ENCODE measurements at places on chromosomes 2 and 18.

- no peak for DNase-seq
Measured at GRCh38 chr2:118056165-118056534, 32.1 kb upstream of the INSIG2 start.

DNA sequence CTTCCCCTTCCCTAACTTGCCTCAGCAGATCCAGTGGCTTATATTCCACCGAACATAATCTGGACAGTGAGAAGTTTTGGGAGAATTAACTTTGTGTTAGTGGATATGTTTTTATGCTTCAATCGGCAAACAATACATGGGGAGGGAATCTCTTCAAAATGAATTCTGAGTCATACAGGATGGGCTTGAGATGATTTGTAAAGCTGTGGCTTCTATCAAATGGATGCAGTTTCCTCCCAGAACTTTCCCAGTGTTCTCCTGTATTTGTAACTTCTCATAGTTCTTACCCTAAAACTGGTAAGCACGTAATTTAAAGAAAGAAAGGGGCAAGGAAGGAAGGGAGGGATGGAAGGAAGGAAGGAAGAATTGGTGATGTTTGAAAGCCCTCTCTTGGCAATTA, 36.8 kb downstream of the PDCL3 start:
- no peak for DNase-seq

DNA sequence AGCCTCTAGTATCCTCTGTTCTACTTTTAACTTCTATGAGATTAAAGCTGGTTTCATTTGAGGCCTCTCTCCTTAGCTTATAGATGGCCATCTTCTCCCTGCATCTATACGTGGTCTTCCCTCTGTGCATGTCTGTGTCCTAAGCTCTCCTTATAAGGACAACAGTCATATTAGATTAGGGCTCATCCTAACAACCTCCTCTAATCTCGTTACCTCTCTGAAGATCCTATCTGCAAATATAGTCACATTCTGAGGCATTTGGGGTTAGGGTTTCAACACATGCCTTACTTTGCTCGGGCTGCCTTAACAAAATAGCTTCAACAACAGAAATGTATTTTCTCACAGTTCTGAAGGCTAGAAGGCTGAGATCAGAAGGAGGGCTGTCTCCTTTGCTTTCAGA, 11.6 kb upstream of the APOB start:
- DNase-seq: no peak

DNA sequence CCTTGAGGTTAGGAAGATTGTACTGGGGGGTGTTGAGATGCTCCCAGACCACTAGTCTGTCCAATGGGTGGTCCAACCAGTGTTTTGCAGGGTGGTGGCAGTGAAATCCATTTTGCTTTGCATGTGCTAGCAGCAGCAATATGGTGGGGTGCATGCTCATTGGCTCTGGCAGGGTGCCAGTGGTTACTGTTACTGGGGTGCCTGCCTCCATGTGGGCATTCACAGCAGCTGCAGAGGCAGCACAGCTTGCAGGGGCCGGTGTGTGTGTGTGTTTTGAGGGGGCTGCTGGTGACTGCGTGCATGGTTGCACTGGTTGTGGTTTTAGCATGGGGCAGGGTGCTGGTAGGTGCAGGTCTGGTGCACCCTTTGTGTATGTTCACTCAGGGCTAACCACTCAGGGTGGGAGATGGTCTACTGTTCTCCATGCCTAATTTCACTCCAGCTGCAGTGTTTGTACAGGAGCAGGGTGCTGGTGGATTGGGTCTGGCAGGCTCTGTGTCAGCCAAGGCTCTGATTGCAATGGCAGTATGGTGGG, 265.4 kb downstream of the NUP35 start:
- no peak for DNase-seq

- DNase-seq: no peak
Measured at GRCh38 chr18:28032177-28032576, 144.8 kb downstream of the CDH2 start.

DNA sequence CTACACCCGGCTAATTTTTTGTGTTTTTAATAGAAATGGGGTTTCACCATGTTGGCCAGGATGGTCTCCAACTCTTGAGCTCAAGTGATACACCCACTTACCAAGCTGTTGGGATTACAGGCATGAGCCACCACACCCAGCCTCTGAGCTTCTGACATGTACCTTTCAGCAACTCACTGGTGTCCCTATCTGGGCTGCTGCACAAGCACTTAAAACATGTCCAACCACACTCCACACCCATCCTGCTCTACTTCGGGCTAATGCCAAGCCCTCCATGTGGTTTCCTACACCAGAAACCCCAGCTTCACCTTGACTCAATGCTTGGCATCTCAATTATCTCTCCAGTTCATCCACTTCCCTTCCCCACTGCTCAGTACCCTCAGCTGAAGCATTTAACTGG, 22.4 kb upstream of the ARMC9 start:
- DNase-seq: no peak

GRCh38 chr2:191916826-191917225, 69.9 kb upstream of the CAVIN2 start:
- no peak for DNase-seq

DNA sequence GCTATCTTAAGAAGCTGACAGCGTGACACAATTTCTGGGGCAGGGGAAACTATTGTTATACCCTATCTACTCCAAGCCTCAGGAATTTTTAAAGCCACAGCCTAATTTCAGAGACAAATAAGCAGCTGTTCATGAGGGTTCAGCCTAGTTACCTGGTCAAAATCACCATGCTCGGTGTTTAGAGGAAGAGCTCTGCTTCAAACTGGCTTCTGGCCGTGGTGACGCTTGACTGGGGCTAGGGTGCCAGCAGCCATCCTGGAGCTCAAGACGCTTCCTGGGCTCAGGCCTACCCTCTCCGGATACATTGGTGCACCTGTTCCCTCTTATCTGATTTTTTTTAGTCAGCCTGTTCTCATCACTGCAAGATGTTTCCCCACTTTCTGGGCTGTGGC, 41.7 kb downstream of the FRZB start:
- no peak for DNase-seq

DNA sequence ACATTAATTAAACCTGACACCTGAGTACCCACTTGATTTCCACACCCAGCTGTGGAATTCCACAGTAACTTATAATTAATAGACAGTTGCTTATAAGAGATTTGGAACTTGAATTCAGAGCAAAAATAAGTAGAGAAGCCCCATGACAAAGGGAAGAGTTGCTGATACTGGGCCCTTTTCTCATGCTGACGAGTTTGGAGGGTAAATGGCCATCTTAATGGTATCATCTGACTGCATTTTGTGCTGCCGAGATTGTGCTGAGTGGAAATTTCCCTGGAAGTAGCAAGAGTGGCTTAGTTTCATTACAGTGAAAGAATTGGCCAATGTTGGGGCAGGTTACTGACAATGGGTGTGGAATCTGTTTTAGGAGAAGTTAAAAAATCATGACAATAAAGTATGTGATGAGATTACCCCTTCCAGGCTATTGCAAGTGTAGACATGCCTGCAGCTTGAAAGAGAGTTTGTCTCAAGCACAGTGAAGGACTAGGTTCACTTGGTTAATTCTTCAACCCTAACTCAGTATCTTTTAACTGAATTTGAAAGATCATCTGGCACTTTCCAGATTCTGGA, 49.9 kb downstream of the VSNL1 start:
- DNase-seq: no peak

Measured in CD4-positive, alpha-beta T cell treated with Interleukin-1 beta for 1 hour (primary cell).